ENCODE measurements at places on chromosomes 6 and 20. TPM values are rescaled to one million over a fixed set of nuclear protein-coding genes. Genes with fewer than 3 reads are reported as not detected.

- DNase-seq, result no peak
Observed at GRCh38 chr20:9837634-9838033, 1.2 kb downstream of the PAK5 start.

DNA sequence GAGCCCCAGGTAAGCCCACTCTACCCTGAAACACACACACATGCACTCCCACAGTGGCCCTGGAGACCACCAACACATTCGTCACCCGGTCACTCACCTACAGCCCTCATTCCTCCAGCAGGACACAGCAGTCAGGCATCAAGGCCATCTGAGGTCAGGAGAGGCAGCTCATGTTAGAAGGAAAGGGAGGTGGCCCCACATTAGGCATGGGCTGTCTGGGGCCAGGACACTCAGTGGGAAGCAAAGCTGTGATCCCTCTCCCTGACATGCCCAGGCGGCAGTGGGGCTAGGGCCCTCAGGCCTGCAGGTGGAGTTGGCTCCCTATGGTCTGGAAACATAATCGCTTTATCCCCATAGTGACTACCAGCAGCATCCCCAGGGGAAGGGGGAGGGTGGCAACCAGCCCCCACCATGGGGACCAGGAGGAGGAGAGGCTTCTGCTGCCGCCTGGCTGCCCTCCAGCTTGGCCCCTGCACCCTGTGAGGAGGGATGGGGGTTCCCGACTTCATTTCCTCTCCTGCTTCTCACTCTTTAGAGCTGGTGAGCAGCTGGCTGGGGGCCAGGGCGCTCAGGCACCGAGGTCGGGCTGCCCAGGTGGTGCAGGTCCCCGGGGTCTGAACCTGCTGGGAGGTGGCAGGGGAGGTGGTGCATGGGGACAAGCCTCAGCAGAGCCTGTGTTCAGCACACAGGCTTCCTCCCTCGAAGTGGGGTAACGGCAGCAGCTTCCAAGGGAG, 76.6 kb upstream of the CST7 start:
- no peak for DNase-seq

DNA sequence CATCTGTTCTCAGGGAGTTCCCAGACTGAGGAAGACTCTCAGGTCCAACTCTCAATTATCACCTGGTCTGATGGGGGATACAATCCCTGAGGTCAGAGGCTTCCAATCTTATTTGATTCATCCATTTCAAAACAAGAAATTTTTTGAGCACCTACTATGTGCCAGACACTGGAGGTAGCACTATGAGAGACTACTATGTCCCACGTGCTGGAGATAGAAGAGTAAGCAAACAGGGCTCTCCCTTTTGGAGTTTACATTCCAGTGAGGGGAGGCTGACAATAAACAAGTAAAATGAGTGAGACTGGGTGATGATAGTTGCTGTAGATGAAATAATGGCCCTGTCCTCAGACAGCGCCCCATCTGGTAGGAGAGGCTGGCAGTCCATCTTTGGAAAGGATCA, 16.5 kb downstream of the TMEM151B start:
- DNase-seq, result no peak

- no peak for DNase-seq
Observed at GRCh38 chr20:58752565-58752964, 60.0 kb downstream of the NPEPL1 start.

ACTL10 gene
- 0.91 TPM for polyA plus RNA-seq

WFDC2 gene
- 22.1 TPM for polyA plus RNA-seq

NNAT gene
- polyA plus RNA-seq, result 56.4 TPM

- DNase-seq, result no peak
Observed at GRCh38 chr6:139557547-139557946, 183.1 kb upstream of the CITED2 start.

GSTA3 gene
- 1.4 TPM for polyA plus RNA-seq

DNA sequence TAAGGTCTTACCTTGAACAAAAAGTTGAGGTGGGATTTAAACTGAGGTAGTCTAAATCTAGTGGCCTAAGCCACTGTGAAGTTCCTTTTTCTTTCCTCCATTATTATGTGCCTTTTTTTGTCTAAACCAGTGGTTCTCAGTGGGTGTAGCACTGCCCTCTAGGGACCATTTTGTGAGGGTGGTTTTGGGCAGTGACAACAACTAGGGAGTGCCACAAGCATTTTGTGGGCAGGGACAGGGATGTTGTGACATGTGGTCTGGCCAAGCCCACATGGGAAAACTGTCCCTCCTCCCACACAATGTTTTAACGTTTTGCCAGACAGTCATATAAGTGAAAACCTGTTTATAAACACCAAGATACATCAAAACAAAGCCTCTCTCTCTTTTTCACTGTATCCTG, 899.4 kb upstream of the FLRT3 start:
- DNase-seq, result no peak

RBBP9 gene
- 31.2 TPM for polyA plus RNA-seq

MLN gene
- not detected for polyA plus RNA-seq

FKBP1C gene
- polyA plus RNA-seq, result 3.4 TPM

DNA sequence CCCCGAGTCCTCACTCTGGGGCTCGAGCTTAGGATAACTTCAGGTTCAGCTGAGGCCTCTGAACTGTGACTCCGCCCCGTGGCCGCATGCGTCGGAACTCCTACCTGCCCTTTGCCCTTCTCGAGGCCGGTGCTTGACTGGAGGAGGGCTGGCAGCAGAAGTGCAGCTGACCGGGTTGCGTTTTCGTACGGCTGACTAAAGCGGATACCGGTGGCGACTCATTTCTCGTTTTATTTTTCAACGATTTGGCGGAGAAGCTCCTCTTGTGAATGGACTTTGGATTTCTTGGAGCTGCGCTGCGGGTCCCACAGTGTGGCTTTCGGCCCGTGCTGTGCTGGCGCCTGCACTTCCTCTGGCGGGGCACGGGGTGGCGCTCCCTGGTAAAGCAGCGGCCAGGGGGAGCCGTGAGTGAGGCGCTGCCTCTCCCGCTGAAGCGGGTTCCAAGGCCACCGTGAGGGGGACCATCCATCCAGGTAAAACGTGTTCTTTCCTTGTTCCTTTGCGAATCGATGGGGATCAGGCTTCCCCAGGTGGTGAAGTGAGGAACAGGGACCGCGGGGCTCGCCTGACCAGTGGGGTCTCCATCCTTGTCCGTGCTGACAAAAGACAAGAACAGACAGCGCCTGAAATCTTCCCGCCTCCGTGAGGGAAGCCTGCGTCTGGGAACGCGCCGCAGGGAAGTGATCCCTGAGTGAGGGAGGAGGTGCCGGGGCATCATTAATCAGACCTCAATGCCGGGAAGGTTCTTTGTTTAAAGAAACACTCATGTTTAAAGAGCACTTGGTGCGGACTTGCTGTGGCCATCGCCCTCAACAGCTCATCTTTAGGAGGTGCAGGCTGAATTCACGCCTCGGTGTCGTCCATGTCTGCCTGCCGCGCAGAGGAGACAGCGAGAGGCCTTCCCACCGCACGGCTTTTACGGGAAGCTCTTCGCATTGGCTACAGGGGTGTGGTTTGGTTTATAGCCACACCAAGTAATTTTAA, 38.8 kb downstream of the ERMARD start:
- DNase-seq, result peak; percentile 60

GRCh38 chr6:86707545-86708120, 229.7 kb upstream of the HTR1E start:
- no peak for DNase-seq

GRCh38 chr6:142545147-142545546, 243.3 kb downstream of the ADGRG6 start:
- no peak for DNase-seq

DNA sequence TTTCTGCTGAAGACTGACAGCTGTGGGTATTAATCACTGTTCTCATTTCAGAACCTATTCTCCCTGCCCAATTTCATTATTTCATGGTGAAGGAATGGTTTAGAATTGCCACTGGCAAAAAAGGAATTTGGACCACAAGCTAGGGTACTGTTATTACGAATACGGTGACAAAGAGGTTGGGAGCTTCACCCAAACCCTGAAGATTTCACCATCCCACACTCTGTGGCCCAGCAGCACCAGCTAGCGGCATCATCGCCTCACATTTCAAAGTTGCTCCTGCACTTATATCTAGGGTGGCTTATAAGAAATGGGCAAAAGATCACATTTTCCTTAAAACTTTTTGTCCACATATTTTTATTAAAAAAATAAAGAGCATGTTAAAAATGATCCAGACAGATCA, 236.1 kb downstream of the SYNDIG1 start:
- DNase-seq, result no peak

DNA sequence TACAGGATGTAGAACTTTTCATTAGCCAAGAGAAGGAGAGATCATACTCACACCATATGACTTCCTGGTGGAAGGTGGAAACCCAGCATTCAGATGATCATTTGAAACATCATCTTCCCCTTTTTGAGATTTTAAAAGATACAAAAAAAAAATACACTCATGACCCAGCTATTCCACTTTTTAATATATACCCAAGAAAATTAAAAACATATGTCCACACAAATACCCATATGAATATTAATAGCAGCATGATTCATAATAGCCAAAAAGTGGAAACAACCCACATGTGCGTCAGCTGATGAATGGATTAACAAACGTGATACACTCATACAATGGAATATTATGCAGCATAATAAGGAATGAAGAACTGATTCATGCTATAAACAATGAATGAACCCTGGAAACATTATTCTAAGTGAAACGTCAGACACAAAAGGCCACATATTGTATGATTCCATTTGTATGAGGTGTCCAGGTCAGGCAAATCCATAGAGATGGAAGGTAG, 130.0 kb upstream of the SGK1 start:
- no peak for DNase-seq

GRCh38 chr6:35717449-35718374, 19.1 kb upstream of the ARMC12 start:
- no peak for DNase-seq

TNFRSF6B gene
- 0.98 TPM for polyA plus RNA-seq

GHRH gene
- not detected for polyA plus RNA-seq

DNA sequence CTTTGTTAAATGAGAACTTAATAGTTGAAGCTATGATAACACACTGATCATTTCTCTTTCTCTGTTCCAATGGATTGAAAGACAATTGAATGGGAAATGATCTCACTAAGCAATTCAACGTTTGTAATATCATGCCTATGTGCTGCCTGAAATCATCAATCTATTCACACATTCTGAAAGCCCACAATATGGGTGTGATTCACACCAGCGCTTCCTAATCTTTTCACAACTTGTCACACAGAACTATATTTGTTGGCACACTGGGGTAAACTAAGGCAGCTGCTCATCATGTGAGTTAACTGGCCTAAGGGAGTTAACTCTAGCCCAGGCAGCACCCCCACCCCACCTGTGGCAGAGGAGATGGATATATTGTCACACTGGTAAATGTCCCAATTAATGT, 37.1 kb upstream of the UTRN start:
- no peak for DNase-seq

DNA sequence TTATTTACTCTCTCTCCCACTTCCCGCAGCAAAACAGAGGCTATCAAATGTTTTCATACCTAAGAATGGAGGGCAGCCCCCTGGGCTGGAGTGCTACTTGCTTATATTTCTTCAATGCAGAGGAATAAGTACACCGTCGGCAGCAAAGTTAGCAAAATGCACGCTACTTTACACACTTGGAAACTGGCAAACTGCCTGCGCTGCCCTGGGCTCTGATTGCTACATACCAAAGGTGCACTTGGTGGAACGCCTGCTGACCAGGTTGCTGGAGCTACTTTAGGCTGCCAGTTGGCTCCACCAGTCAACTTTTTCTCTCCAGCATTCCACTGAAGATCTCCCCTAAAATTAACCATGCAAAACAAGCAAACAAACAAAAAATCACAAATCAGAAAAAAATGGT, 62.4 kb downstream of the PRSS35 start:
- no peak for DNase-seq

RUNX2 gene
- 1.8 TPM for polyA plus RNA-seq

GRCh38 chr6:167825332-167826229, 1.1 kb upstream of the AFDN start:
- DNase-seq, result peak; percentile 68

GRCh38 chr6:109393886-109394281, 11.6 kb upstream of the CD164 start:
- DNase-seq, result no peak

GRCh38 chr6:39432330-39433025, 110.0 kb upstream of the KCNK16 start:
- DNase-seq, result no peak

PRDM13 gene
- polyA plus RNA-seq, result not detected

TBX18 gene
- 1.1 TPM for polyA plus RNA-seq

- DNase-seq, result no peak
Observed at GRCh38 chr20:1882026-1882425, 13.2 kb upstream of the SIRPA start.

BANF2 gene
- polyA plus RNA-seq, result not detected

- no peak for DNase-seq
Observed at GRCh38 chr6:97282238-97282725, 734 bp downstream of the MMS22L start.

GRCh38 chr20:18052856-18053255, 4.9 kb downstream of the OVOL2 start:
- no peak for DNase-seq

DNA sequence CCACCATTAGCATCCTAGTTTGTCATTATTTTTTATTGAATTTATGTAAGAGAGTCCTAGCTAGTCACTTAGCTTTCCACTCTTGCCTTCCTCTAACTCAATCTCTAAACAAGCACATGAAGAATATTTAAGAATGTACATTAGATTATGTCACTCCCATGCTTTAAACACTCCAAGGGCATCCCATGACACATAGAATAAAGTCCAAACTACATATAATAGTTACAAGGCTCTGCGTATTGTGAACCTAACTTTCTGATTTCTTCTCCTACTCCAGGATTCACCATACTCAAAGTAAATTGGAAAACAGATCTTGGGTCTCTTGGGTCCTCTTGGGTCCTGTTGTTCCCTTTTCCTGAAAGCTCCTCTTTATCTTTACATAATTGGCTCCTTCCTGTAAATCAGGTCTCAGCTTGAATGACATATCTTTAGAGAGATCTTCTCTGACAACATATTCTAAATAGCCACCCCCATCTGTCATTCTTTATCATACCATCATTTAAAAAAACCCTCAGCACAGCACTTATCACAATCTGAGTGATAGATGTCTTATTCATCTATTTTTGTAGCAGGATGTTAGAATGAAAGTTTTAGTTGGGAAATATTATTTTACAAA, 1042.4 kb upstream of the FLRT3 start:
- DNase-seq, result no peak

RHAG gene
- polyA plus RNA-seq, result 1.7 TPM

DNA sequence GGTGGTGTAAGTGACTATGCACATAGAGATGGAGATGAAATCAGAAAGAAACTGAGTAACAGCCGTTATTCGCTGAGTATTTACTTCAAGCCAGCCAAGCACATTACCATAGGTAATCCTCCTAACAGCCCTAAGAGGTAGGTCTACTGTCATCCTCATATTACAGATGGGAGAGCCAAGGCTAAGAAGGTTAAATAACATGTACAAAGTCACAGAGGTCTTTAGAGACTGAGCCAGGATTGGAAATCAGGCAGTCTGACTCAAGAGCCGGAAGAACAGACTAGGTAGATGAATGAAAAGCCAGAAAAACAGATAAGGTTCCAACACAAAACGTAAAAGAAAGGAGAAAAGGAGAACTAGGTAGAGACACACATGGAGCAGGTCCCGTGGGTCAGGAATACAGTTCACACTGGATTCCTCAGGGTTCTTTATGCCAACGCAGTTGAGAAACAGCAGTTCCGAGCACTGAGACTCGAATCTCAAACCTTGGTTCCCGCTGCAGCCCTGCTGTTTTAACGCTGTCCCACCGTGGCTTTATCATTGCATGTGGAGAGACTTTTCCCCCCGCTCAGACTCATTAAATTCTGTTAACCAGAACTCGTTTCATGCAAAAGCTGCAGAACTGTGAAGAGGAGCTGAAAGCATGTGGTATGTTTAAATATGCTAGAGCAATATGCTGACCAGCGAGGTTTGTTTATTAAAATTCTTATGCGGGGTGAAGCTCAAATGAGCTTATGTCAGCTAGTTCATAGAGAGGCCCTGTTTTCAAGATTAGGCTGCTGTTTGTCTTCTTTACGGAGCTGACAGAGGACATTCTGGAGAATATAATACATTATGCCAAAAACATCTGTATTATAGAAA, 537.9 kb downstream of the CD83 start:
- DNase-seq, result no peak

Measured in right lung (tissue), 10 donors.